ENCODE measurements at places on chromosomes 5 and 9. TPM values are rescaled to one million over a fixed set of nuclear protein-coding genes. Genes with fewer than 3 reads are reported as not detected.

GRCh38 chr9:132776268-132776667 is 101.8 kb downstream of the AK8 start:
- DNase-seq = no peak

DNA sequence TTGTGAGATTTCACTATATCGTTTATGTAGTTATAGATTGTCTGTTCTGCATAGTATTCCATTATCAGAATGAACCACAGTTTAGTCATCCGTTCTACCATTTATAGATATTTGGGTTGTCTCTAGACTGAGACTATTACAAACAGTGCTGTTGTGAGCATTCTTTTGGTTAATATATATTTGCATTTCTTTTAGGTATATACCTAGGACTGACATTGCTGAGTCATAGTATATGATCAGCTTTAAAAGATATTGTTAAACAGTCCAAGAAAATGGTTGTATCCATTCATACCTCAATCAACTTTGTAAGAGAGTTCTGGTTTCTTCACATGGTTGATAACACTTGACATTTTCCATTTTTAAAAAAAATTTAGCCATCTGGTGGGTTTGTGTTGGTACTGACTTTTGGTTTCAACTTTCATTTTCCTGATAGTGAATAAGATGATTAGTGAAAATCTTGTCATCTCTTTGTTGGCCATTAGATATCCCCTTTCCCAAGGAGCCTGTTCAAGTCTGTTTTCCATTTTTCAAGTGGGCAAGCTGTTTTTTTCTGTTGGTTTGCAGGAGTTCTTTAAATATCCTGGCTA is 22.9 kb upstream of the ADAM19 start:
- no peak for DNase-seq

The NUTM2G gene
- not detected for total RNA-seq

GRCh38 chr5:10229306-10230048 is 20.2 kb downstream of the ATPSCKMT start:
- no peak for DNase-seq

DNA sequence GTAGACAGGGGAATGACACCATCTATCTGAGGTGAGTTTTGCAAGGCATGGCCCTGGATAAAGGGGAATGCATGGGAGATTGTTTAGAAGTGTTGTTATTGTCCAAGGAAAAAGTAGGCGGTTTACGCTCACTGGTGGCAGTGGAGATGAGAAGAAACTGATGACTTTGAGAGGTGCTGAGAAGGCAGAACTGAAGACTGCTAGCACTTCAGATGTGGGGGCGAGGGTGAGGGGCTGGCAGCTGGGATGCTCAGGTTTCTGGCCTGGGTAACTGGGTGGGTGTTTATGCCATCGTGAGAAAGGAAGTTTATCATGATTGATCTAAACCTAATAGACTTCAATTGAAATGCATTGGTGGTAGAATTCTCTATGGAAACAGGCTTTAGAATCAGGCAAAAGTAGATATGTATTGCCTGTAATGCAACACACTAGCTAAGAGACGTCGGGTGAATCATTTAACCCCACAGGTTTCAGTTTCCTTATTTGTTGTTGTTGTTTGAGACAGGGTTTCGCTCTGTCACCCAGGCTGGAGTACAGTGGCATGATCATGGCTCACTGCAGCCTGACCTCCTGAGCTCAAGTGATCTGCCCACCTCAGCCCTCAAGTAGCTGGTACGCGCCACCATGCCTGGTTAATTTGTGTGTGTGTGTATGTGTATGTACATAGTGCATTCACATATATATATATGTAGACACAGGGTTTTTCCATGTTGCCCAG is 123.5 kb downstream of the SLC24A2 start:
- DNase-seq = no peak

DNA sequence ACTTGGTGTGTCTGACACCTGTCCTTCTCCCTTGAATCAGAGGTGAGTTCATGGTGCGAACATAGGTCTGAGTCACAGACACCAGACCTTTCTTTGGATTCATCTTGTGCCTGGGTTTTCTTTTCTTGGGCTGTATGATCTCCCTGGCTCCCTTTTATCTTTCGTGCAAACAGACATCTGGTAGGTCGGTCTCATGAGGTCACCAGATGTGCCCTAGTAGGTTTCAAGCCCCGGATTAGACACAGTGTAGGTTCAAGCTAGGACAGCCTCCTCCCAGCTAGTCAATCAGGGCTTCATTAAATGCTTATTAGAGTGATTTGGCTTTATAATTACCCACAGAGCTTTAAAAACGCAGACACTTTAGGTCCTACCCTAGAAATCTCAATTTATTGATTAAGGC is 106.0 kb upstream of the MYO10 start:
- DNase-seq = no peak

The MLLT3 gene
- total RNA-seq = 51.8 TPM

GRCh38 chr5:127389601-127390000 is 99.0 kb downstream of the MEGF10 start:
- no peak for DNase-seq

The PCDHB14 gene
- total RNA-seq = not detected

DNA sequence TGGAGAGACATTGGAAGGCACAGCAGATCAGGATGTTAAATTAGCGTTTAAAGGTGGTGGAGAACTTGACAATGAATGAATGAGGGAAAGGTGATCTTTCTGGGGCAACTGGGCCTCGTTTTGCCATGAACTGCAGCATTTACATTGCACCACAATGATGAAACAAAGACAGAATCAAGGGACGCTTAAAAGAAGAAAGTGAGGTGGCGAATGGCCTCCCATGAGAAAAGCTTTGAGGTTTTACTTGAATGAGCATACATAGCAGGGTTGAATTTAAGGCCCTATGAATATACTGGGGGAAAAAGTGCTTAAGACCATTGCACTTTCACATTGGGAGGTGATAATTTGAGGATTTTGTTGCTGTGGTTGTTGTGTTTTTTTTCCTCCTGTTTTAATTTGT is 476.4 kb downstream of the ISL1 start:
- DNase-seq = no peak

- DNase-seq = no peak
These were observed 241.8 kb downstream of the FANCC start for GRCh38 chr9:95075700-95076099.
